ENCODE measurements at places on chromosomes 2 and 18. TPM values are rescaled to one million over a fixed set of nuclear protein-coding genes. Genes with fewer than 3 reads are reported as not detected.

Gene LINC00305
- not detected for total RNA-seq

Gene EPB41L3
- total RNA-seq = 90.9 TPM

Gene DTNA
- total RNA-seq = 7.3 TPM

Gene PRKAG3
- not detected for total RNA-seq

Gene MFF
- total RNA-seq = 65.9 TPM

Gene C2orf74
- total RNA-seq = 7.2 TPM

Gene FER1L5
- total RNA-seq = not detected

Measured in ascending aorta (tissue), 2 donors.